ENCODE measurements at places on chromosomes 4 and X. TPM values are rescaled to one million over a fixed set of nuclear protein-coding genes. Genes with fewer than 3 reads are reported as not detected.

STBD1 gene
- polyA plus RNA-seq: 4.4 TPM

- no peak for DNase-seq
Measured at GRCh38 chr4:184163813-184164212, 53.9 kb downstream of the ENPP6 start.

DNA sequence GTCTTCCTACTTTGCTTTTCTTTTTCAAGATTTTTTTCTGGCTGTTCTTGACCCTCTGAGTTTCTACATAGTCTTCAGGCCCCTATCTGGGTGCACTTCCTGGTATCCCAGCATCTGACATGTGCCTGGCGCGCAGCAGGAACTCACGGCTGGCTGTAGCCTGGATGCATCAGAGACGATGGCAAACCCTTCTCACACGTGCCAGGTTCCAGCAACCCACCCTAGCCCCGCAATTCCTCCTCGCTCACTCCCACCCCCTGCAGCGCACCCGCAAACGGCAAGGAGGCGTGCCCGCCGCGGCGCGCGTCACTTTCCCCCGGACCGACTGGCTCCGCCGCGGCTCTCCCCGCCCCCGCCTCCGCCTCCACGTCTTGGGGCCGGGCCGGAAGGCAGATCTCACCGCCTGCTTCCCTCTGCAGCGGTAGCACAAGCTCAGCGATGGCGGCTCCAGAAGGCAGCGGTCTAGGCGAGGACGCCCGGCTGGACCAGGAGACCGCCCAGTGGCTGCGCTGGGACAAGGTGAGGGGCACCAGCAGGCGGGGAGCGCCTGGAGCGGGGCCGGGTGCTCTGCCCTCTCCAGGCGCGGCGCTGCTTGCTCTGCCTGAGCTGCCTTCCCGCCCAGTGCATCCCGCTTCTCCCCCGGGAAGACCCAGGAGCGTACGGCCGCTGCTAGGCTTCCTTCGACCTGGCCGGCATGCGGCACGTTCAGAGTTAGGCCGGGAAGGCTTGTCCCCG, at the start of gene PGM2:
PGM2 (plus strand) TSS at position 392 of the 735 bp plus-strand sequence; CDS start at position 439, 47 bp downstream.
- peak; percentile 16 for DNase-seq

GRCh38 chr4:167642250-167642649, 408.0 kb upstream of the SPOCK3 start:
- no peak for DNase-seq

DNA sequence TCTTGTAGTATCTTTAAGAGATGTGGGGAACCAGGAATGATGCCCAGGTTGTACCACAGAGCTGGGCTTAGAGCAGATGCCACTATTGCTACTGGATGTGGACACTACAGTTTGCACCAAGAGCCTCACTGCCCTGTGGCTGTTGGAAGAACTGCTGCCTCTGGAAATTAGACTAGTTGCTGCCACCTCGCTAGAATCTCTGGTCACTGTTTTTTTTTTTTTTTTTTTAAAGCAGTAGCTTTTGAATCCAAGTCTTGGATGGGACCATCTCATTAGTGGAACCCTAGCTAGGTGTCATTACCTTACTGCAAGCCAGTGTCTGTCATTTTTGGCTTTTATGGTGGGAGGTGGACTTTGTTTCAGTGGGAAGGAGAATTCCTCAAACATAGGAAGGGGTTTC, 105.5 kb downstream of the ARHGAP10 start:
- DNase-seq: no peak

GRCh38 chr4:95524729-95525128, 24.0 kb downstream of the UNC5C start:
- DNase-seq: no peak

All from BJ (cell line).